ENCODE measurements at places on chromosomes 7 and 10.

- no peak for DNase-seq
Measured at GRCh38 chr10:58773341-58773740, 260.7 kb downstream of the BICC1 start.

GRCh38 chr7:29239638-29240037 is 45.1 kb downstream of the CHN2 start:
- no peak for DNase-seq

- DNase-seq, result no peak
Measured at GRCh38 chr10:115933098-115933497, 339.9 kb downstream of the GFRA1 start.

GRCh38 chr10:127877116-127877515 is 15.6 kb downstream of the CLRN3 start:
- DNase-seq, result no peak

DNA sequence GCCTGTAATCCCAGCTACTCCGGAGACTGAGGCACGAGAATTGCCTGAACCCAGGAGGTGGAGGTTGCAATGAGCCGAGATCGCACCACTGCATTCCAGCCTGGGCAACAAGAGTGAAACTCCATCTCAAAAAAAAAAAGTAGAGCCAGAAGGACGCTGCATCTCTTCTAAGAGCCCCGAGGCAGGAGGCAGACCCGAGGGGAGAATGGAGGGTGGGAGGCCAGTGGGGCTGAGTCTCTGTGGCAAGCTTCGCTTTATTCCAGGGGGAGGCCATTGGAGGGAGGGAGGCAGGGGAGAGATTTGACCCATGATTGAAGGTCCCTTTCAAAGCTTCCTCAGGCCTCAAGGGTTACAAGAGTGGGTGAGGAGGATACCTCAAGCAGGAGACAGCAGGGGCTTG is 18.7 kb downstream of the TTYH3 start:
- no peak for DNase-seq

GRCh38 chr7:150668472-150668911 is 17.0 kb upstream of the GIMAP2 start:
- DNase-seq, result no peak

DNA sequence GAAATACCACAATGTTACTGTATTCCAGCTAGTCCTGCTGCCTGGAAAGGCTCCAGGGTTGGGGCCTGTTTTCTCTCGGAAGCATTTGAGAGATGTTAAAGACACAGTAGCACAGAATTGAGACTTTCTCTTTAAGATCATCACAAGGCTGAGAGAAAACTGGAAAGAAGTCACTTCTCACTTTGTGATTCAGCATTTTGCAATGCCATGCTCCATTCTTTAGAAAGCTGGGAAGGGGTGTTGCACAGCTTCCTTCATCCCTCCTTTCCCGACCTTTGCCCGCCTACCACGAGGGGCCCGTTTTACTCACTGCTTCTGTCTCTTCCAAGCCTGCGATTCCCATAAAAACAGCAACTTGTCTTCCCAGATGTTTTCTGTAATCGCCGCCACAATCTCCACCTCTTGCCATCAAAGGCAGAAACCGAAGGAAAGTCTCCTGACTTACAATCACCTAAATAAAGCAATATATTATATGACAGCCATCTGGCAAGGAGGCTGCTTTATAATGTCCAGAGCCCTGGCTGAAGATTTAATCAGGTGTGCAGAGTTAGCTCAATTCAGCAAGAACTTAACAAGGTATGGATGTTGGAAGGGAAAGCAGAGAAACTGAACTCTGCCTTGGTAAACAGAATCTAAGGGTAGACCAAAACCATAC is 18.9 kb downstream of the NOD1 start:
- DNase-seq, result peak; percentile 83

- no peak for DNase-seq
Measured at GRCh38 chr10:26528048-26528447, 89.9 kb downstream of the APBB1IP start.

DNA sequence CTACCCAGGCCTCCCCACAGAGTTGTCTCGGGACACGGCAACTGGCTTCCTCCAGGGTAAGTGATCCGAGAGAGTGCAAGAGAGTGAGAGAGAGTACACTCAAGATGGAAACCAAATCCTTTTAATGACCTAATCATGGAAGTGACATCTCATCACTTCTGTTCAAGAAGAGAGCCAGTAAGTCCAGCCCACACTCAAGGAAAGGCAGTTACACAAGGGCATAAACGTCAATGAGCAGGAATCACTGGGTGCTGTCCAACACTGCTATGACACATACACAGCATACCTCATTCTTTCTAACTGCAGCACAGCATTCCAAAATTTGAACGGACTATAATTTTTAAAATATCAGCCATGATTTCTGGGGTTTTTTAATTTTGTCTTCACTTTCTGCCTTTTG is 29.3 kb upstream of the OSBPL3 start:
- DNase-seq, result peak; percentile 86

DNA sequence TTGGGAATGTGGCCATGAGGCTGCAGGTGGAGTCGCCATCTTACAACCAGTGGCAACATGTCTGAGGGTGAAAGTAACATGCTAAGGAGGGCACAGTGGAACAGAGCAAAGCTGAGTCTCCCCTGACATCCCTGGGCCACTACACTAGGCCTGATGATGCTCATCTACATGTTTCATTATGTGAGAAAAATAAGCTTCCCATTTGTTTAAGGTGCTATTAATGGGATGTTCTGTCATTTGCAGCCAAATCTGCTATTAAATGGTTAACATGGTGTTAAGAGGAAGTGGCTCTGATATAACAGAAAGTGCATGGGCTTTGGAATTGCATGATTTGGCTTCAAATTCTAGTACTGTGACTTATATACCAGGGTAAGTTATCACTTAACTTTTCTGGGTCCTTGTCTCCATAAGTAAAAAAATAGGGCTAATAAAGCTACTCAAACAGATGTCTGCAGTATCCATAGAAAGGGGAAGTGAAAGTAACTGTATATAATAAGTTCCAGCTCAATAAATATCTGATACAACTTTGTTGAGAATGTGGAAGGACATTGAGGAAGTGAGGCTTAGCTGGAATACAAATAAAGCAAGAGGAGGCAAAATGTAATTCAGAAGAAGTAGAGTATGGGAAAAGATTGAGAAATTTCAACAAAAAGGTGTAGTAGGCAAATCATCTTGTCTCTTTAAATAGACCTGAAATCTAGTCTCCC is 158.9 kb downstream of the RTKN2 start:
- no peak for DNase-seq

- no peak for DNase-seq
Measured at GRCh38 chr10:52198540-52198939, 115.5 kb upstream of the DKK1 start.

GRCh38 chr7:105600720-105601550 is 19.6 kb upstream of the EFCAB10 start:
- no peak for DNase-seq

DNA sequence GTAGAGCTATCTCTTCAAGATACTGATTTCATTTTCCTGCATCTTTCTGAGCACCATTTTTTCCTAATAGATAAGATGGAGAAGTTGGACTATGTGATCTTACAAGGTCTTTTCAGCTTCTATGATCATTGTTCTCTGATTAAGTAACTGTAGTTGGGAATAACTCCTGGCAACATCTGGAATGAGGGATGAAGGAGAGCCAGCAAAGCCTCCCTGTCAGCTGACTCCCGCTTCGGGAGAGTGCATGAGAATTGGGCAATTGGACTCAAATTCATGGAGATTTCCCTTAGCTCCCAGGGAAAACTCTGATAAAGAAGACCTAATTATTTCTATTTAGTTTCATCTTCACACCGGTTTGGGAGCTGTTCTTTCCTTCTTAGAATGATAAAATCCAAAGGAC is 146.1 kb downstream of the CCDC71L start:
- DNase-seq, result no peak

DNA sequence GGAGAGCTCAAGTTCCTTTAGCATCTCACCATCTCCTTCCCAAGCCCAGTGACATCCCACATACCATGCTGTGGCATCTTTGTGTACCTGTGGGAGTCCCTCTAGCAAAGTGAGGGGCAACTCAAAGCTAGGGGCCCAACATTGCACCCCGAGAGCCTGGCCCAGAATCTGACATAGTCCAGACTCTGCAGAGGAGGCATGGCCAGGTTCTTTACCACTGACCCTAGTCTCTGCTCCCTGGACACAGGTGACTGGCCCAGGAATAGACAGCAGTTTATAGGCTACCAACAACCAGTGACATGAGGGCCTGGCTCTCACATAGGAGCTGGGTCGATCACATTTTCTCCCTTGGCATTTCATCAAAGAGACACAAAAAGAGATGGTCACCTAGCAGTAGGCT is 444.0 kb upstream of the ZMIZ1 start:
- DNase-seq, result no peak
